ENCODE measurements at places on chromosomes 6 and 20.

GRCh38 chr6:42017021-42017643, 33.2 kb upstream of the TAF8 start:
- no peak for DNase-seq

- no peak for DNase-seq
These were observed 41.3 kb downstream of the MACROD2 start for GRCh38 chr20:14036567-14036966.

GRCh38 chr6:155936551-155936950, 480.9 kb upstream of the NOX3 start:
- DNase-seq = no peak

- no peak for DNase-seq
These were observed 714.2 kb downstream of the KIF16B start for GRCh38 chr20:15859061-15859460.

GRCh38 chr6:155274106-155274505, 10.3 kb downstream of the CLDN20 start:
- DNase-seq = no peak

- DNase-seq = no peak
These were observed 303.9 kb downstream of the GMDS start for GRCh38 chr6:1941534-1941933.

DNA sequence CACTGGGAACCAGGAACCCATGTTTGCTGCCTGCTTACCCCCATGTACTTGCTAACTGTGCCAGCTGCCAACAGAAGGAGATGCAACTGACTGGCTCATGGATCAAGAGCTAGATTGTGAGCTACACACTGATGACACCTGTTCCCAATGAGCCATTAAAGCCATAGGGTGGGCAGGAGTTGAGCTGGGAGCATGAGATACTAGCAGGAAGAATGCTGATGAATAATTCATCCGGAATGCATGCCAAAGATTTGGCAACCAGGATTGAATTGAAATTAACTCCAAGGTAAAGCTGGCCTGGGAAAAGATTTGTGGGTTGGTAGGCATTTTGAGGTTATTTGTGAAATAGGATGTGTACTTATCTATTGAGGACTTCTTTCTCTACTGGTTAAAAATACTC, 631.1 kb downstream of the KIF16B start:
- no peak for DNase-seq

All from memory B cell (primary cell).